Stimulated activated CD8-positive, alpha-beta memory T cell treated with anti-CD3 and anti-CD28 coated beads, Interleukin-15, amount 100 ng/mL, for 48 hours (primary cell): ENCODE measurements at places on chromosomes 4 and X.

- DNase-seq, result no peak
Measured at GRCh38 chr4:129218360-129218759, 122.4 kb downstream of the C4orf33 start.

DNA sequence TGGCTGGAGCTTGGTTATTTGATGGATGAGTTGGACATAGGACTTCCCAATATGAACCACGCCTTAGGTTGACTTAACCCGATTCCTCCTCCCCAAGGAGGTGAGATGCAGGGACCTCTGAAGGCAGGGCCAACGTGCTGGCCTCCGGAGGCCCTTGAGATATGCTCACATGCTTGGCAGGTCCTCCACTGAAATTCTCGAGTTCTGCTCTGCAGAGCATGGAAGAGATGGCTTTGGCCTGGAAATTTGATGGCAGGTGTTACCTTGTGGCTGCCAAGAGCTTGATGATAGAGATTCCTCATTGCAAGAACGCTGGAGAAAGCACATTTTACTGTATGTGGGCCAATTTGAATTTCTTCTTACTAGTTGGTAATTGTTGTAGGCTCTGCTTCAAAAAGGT is 117.4 kb upstream of the LIMCH1 start:
- DNase-seq, result no peak

DNA sequence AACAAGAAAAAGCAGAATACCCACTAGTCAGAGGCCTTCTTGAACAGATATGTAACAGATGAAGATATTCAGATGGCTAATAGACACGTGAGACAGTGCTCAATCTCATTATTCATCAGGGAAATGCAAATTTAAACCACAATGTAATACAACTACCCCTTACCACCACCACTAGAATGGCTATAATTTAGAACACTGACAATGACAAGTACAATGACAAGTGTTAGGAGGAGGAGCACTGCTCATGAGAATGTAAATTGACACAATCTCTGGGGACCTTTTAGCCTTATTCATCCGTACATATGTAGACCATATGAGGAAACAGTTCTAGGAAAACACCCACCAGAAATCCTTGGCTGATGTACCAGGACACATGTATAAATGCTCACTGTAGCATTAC is 13.1 kb downstream of the ZNF81 start:
- no peak for DNase-seq

- no peak for DNase-seq
Measured at GRCh38 chr4:89539797-89540711, 232.5 kb upstream of the GPRIN3 start.

- no peak for DNase-seq
Measured at GRCh38 chr4:1447676-1448588, 41.7 kb upstream of the NKX1-1 start.
